ENCODE measurements at places on chromosomes 3 and 15. TPM values are rescaled to one million over a fixed set of nuclear protein-coding genes. Genes with fewer than 3 reads are reported as not detected.
A peak's percentile ranks its signal among the peaks of the same experiment; 100 is the strongest.

GRCh38 chr3:155110022-155110421, 29.9 kb downstream of the MME start:
- no peaks in the 10 kb centered on the region for H3K4me1 ChIP-seq
- no peak overlapping the region for H3K27ac ChIP-seq
- H3K27me3 ChIP-seq, result no peaks in the 10 kb centered on the region

GRCh38 chr3:106206146-106206545, 337.3 kb upstream of the CBLB start:
- H3K27me3 ChIP-seq, result no peaks in the 10 kb centered on the region
- no peak overlapping the region for H3K4me3 ChIP-seq
- no peak overlapping the region for H3K27ac ChIP-seq

DNA sequence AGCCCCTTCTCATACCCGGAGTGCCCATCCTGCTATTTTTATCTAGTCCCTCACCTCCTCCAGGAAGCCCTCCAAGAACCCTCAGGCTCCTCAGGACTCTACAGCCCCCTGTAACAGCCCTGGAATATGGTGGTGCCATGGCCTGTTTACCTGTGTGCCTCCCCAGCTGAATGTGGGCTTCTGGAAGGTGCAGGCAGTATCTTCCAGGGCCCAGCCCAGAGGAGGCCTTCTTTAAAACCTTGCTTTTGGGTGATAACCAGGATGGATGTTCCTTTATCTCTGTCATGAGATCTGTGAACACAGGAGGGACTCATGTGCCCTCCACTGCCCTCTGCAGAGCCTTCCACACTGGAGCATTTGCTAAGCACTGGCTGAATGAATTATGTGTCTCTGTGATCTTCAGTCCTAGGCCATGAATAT, 36.7 kb upstream of the MRPS22 start:
- no peaks in the 10 kb centered on the region for H3K27me3 ChIP-seq
- H3K4me3 ChIP-seq, result no peak overlapping the region
- peaks cover 46% of the 10 kb centered on the region for H3K4me1 ChIP-seq
- H3K36me3 ChIP-seq, result no peaks in the 10 kb centered on the region

DNA sequence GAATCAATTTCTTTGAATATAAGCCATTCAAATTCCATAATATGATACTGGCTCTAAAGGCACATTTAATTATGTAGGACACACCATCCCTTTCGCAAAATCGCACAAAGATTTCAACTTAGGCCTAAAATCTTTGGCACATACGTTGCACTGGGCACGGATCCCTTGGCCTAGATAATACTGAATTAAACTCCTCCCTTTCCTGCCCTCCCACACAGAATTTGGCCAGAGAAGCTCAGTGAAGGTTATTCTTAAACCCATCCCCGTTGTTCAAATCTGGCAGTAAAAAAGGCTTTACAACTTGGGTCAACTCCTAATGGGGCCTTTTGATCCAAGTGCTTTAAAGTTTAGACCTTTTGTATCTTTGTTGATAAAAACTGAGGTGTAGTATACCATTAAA, 247.2 kb downstream of the PTPRG start:
- no peak overlapping the region for H3K27ac ChIP-seq
- H3K36me3 ChIP-seq, result peaks cover 12% of the 10 kb centered on the region
- H3K4me1 ChIP-seq, result peaks cover 14% of the 10 kb centered on the region
- no peaks in the 10 kb centered on the region for H3K27me3 ChIP-seq

GRCh38 chr3:45261333-45262110, 35.4 kb upstream of the TMEM158 start:
- no peak overlapping the region for H3K27ac ChIP-seq
- H3K36me3 ChIP-seq, result no peaks in the 10 kb centered on the region
- no peaks in the 10 kb centered on the region for H3K4me1 ChIP-seq
- peaks cover 28% of the 10 kb centered on the region for H3K27me3 ChIP-seq
- H3K4me3 ChIP-seq, result no peak overlapping the region

DNA sequence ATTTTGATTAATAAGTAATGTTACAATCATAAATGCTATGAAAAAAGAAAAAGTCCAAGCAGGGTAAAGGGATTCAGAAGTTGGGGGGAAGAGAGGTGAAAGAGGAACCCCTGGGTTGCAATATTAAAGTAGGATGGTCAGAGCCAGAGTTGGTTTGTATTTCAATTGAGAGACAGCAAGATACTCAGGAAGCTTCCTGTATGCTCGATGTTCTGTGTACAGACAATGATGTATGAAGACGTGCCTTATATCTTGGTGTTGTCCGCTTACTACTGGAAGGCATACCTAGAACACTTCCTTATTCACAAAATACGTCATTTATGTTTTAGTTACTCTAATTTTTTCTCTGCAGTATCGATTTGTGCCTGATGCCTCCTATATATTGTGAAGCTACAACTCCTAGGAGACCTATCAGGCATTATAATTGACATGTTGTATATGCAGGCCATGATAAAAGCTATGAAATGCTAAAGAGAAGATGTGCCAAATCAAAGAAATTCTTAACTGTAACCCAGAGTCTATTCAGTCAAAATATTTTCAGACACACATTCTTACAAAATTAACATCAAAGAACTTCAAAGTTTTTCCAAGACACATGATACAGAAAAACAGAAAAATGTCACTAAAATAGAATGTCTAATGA, 87.5 kb downstream of the TBL1XR1 start:
- H3K27me3 ChIP-seq, result no peaks in the 10 kb centered on the region
- peaks cover 39% of the 10 kb centered on the region for H3K4me1 ChIP-seq
- H3K4me3 ChIP-seq, result no peak overlapping the region
- H3K27ac ChIP-seq, result peak overlapping the region; percentile 2
- H3K36me3 ChIP-seq, result peaks cover 6% of the 10 kb centered on the region

- no peaks in the 10 kb centered on the region for H3K36me3 ChIP-seq
- H3K4me1 ChIP-seq, result peaks cover 8% of the 10 kb centered on the region
- H3K4me3 ChIP-seq, result no peak overlapping the region
- H3K27ac ChIP-seq, result no peak overlapping the region
Observed at GRCh38 chr3:128345196-128345595, 121.5 kb downstream of the DNAJB8 start.

DNA sequence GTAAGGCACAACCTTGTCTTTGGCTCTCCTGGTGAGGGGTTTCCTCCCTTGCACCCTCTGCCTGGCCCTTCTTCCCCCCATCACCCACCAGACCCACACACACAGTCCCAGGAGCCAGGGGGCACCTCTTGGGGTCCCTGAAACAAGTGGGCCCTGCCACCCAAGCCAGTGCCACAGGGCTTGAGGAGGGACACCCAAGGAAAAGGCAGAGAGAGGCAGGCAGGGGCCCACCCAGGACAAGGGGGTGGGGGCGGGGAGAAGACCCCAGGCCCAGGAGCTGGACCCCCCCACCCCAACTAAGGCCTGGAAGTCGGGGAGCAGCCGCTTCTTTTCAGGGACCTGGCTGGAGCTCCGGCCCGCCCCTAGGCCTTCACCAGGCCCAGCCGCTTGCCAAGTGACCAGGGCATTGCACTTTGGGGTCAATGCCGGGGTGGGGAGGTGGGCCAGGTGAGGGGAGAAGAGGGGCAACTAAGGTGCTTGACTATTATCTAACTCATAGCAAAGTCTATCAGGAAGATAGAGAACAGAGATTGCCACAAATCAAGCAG, 88.9 kb downstream of the KCNMB2 start:
- H3K36me3 ChIP-seq, result no peaks in the 10 kb centered on the region
- no peak overlapping the region for H3K27ac ChIP-seq
- no peaks in the 10 kb centered on the region for H3K4me1 ChIP-seq
- DNase-seq, result no peak
- H3K27me3 ChIP-seq, result no peaks in the 10 kb centered on the region

DNA sequence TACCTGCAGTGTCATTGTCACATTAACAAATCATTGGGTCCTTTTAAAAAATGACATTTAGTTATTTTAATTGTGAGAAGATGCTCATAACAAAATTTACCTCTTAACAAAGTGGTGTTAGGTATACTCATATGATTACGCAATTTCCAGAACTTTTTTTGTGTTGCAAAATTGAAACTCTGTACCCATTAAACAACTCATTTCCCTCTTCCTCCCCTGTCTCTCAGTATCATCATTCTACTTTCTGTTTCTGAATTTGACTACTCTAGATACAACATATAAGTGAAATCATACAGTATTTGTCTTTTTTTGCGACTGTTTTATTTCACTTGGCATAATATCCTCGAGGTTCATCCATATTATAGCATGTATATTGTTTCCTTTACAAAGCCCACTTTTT, 58.7 kb upstream of the CHST2 start:
- H3K36me3 ChIP-seq, result peaks cover 20% of the 10 kb centered on the region
- H3K4me3 ChIP-seq, result no peak overlapping the region
- H3K4me1 ChIP-seq, result peaks cover 5% of the 10 kb centered on the region

- no peaks in the 10 kb centered on the region for H3K36me3 ChIP-seq
- H3K27ac ChIP-seq, result peak overlapping the region; percentile 40
- peak; percentile 42 for DNase-seq
- H3K4me3 ChIP-seq, result no peak overlapping the region
- H3K27me3 ChIP-seq, result no peaks in the 10 kb centered on the region
Observed at GRCh38 chr3:185337231-185337816, 25.6 kb upstream of the MAP3K13 start.

GRCh38 chr3:44030285-44030684, 211.4 kb upstream of the TOPAZ1 start:
- no peak overlapping the region for H3K27ac ChIP-seq
- H3K27me3 ChIP-seq, result no peaks in the 10 kb centered on the region
- no peaks in the 10 kb centered on the region for H3K4me1 ChIP-seq
- H3K36me3 ChIP-seq, result no peaks in the 10 kb centered on the region

GRCh38 chr15:85000937-85001336, 19.3 kb downstream of the PDE8A start:
- no peaks in the 10 kb centered on the region for H3K27me3 ChIP-seq
- no peak for DNase-seq

- peak overlapping the region; percentile 94 for H3K27ac ChIP-seq
- peaks cover 8% of the 10 kb centered on the region for H3K36me3 ChIP-seq
- H3K4me1 ChIP-seq, result peaks cover 54% of the 10 kb centered on the region
- no peaks in the 10 kb centered on the region for H3K27me3 ChIP-seq
- DNase-seq, result no peak
Observed at GRCh38 chr3:111861391-111861790, 2.3 kb downstream of the PHLDB2 start.

DNA sequence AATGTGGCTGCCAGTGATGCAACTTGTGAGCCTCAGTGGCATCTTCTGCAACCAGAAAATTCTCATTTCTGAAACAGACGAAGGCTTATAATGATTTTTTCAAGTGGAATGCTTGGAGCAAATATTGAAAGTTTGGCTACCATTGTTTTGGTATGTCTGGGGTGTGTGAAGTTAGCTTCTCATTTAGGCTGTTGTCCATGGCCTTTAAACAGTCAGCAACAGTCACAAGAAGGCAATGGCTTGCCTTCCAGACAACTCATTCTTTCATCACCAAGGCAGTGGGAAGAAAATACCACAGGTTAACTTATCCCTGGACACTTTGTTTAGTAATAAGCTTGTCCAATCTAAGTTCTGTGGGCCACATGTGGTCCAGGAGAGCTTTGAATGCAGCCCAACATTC, 4.7 kb upstream of the BNC1 start:
- H3K4me1 ChIP-seq, result peaks cover 59% of the 10 kb centered on the region
- no peaks in the 10 kb centered on the region for H3K36me3 ChIP-seq
- H3K4me3 ChIP-seq, result no peak overlapping the region
- DNase-seq, result no peak
- peak overlapping the region; percentile 71 for H3K27ac ChIP-seq

- peaks cover 7% of the 10 kb centered on the region for H3K36me3 ChIP-seq
- peak overlapping the region; percentile 56 for H3K27ac ChIP-seq
- DNase-seq, result no peak
- no peak overlapping the region for H3K4me3 ChIP-seq
- peaks cover 21% of the 10 kb centered on the region for H3K4me1 ChIP-seq
Observed at GRCh38 chr3:179565496-179565895, 2.8 kb downstream of the ACTL6A start.

- no peaks in the 10 kb centered on the region for H3K36me3 ChIP-seq
- peak overlapping the region; percentile 94 for H3K27ac ChIP-seq
Observed at GRCh38 chr3:13451301-13451673, 28.8 kb upstream of the HDAC11 start.

GRCh38 chr3:130926504-130926903, 32.6 kb downstream of the ATP2C1 start:
- no peaks in the 10 kb centered on the region for H3K27me3 ChIP-seq
- no peak overlapping the region for H3K27ac ChIP-seq
- DNase-seq, result no peak
- no peak overlapping the region for H3K4me3 ChIP-seq

The ROBO1 gene
- 30.3 TPM for total RNA-seq

The SCN5A gene
- total RNA-seq, result not detected

The CTDSPL gene
- 38.8 TPM for total RNA-seq

The CYP1A1 gene
- total RNA-seq, result not detected

The DCUN1D1 gene
- 39.1 TPM for total RNA-seq

The STAC gene
- 1.2 TPM for total RNA-seq

The GOLGA6L22 gene
- not detected for total RNA-seq

The MESP2 gene
- not detected for total RNA-seq

The C3orf80 gene
- total RNA-seq, result 0.28 TPM

The BNC1 gene
- 68.3 TPM for total RNA-seq

Data from MCF 10A (cell line).